Foreskin keratinocyte (primary cell): ENCODE measurements at places on chromosomes 1 and 21. TPM values are rescaled to one million over a fixed set of nuclear protein-coding genes. Genes with fewer than 3 reads are reported as not detected.

DNA sequence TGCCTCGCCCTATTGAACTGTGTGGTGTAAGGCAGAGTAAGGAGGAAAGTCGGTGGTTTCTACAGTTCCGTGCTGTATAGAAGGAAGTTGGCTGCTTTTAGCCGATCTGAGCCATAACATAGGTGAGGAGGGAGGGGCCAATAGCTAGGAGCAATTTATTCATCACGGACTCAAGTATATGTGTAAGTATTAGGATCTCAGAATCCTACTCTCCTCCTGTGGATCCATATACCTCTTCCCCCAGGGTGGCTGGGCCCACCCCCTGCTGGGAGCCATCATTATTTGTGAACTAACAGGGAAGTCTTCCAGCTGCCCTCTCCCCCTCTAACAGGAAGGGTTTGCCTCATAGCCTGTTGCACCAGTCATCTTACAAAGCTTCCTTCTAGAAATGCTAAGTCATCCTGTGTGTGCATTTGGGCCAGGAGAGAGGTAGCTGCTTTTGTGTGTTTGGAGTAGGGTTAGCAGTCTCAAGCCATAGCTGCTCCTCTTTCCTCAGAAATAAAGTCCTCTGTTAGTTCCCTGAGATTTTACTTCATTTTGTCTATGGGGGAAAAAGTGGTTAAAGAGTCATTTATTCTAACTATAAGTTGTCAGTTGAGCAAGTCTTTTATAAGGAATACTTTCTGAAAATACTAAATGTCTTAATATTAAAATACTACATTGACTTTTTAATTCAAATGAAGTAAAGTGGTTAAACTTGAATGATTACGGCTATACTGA, 14.9 kb upstream of the CENPS start:
- DNase-seq: peak; percentile 41

The PRKAA2 gene
- polyA plus RNA-seq: 0.02 and 0.03 TPM in 2 replicates

DNA sequence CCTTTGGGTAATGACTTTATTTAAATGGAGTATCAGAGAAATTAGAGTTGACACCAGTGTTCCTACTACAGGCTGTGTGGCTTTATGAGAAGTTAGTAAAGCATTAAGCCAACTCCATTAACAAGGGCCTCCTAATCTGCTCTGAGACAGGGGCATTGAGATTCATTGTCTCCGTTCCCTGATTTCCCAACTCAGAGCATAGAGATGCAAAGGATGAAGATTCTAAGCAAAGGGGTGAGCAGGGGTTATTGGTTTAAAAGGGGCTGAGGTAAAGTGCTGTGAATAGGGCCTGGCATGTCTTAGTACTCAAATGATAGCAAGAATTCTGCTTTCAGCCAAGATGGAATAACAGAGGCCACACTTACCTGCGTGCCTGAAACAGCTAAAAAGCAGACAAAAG, 428.4 kb downstream of the PTPRU start:
- no peak for DNase-seq

DNA sequence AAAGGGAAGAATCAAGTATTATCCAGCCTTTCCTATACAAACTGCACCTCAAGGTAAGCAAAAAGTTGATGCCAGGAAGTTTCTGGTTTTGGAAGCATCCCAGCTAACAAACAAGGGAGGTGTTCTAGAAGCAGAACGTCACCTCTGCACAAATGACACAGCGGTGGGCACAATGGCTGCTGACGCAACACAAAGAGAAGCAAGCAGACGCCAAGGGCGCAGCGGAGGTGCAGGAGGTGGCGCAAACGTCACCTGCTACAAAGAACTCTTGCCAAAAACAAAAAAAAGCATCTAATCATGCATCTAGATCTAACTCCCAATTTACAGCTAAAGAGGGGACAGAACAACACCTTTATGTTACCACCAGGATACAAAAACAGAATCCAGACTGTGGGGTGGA, 88.5 kb downstream of the NPHP4 start:
- DNase-seq: no peak

GRCh38 chr1:153505576-153505975, 30.2 kb downstream of the S100A6 start:
- DNase-seq: no peak

The CFHR5 gene
- polyA plus RNA-seq: not detected in 2 replicates

- DNase-seq: no peak
Measured at GRCh38 chr1:2003541-2004131, at the start of gene CFAP74. Gene CFAP74, minus strand, starts transcription at chr1:2003786. Its CDS starts 12,830 bp downstream, at chr1:1990956.

The CYYR1 gene
- 1.7 and 3.4 TPM in 2 replicates for polyA plus RNA-seq

DNA sequence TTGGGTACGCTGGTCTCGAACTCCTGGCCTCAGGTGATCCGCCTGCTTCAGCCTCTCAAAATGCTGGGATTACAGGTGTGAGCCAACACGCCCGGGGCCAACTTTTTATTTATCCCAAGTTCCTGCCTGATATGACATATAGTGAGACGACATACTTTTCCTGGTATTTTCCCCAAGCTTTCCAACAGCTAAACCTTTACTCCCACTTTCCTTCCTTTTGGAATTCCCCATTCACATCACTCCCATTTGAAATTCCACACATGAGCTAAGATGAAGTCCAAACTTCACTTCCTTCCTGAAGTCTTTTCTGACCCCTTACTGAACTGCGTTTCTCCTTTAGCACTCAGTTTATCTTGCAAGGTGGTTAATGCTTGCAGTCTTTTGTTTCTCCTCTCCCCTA, 64.1 kb downstream of the S1PR1 start:
- no peak for DNase-seq

The BCAN gene
- polyA plus RNA-seq: not detected in 2 replicates

DNA sequence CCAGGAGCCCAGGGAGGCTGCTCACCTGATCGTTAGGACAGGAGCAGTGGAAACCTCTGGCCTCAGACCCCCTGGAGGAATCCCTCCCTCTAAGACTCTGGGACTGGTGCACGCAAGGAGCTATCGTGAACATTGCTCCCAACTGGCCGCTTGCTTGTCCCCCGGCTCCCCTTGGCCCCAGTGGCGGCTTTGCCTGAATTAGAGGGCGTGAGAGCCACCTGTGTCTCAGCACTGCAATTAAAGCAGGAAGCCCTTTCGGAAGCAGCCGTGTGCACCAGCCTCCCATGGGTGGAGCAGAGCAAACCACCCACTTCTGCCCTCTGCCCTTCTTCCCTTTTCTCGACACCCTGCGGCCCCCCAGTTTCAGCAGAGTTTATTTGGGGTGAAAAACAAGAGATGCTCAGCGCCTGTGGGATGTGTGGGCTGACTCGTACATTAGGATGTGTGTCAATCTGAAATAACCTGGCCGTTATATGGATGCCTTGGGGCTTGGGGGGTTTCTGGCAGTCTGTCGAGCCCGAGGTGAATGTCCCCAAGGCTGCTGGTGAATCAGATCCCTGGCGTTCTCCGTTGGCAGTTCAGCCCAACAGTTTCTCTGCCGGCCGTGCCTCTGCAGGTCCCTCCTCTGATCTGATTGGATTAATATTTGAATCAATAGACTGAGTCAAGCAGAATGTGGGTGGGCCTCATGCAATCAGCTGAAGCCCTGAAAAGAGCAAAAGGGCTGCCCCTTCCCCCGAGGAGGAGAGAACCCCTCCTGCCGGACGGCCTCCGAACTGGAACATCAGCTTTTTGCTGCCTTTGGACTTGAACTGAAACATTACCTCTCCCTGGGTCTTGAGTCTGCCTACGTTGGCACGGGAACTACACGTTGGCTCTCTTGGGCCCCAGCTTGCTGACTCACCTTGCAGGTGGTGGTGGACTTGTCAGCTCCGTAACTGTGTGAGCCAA, 7.3 kb upstream of the UMODL1 start:
- peak; percentile 90 for DNase-seq

GRCh38 chr21:41199588-41199987, 31.6 kb downstream of the BACE2 start:
- DNase-seq: no peak

GRCh38 chr1:234435620-234436019, 43.4 kb downstream of the TARBP1 start:
- no peak for DNase-seq

GRCh38 chr1:233389169-233389568, 61.6 kb downstream of the MAP3K21 start:
- DNase-seq: no peak

DNA sequence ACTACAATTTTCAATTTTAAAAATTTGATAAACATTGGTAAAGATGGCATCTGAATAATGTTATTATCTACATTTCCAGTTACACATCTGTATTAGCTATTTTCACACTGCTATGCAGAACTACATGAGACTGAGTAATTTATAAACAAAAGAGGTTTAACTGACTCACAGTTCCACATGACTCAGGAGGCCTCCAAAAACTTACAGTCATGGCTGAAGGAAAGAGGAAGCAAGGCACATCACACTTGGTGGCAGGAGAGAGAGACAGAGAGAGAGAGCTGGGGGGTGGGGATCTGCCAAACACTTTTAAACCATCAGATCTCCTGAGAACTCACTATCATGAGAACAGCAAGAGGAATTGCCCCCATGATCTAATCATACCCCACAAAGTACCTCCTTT, 850.0 kb downstream of the LTN1 start:
- DNase-seq: peak; percentile 36

DNA sequence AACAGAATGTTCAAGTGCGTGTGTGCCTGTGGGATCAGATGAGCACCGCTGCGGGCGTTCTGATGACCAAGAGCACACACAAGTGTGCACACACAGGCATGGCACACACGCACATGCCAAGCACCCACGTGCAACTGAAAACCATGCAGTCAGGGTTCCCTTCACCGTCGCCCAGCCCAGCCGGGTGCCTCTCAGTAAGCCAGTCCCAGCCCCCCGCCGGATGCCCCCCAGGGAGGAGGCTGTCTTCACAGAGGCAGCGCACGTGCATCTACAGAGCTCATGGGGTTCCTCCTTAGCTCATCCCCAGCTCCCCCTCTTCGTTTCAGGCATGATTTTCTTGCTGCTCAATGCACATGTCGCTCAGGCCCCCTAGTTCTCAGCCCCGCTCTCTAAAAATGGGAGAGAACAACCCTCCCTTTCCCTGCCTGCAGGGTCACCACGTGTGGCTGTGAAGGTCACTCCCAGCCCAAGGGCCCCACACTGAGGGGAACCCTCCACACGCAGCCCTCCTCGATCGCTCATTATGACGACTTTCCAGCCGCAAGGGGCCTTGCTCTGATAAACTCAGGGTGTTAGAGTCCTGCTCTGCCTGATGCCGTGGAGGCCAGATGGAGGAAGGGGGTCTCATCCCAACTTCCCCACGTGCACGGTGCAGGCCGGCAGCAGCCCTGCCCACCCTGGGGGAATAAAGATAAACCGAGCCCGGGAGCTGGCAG, 30.4 kb upstream of the ARHGEF16 start:
- DNase-seq: no peak

The PTPN7 gene
- polyA plus RNA-seq: not detected in 2 replicates

The SPATA46 gene
- polyA plus RNA-seq: not detected in 2 replicates

DNA sequence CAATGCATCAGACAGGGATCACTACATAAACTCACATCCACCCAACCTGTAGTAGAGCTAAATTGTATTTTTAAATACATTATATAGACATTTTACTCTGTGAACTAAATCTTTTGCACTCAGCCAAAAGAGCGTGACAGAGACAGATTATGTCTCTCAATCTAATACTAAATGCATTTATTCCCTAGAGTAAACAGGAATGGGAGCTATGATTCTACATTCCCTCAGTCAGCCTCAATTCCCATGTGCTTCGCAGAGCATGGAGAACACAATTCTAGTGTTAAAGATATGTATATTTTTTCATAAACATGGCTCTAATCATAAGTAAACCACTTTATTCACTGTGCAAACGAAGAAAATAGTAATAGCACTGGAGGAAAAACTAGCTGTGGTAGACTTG, 16.5 kb downstream of the PIGK start:
- no peak for DNase-seq

The SPOCD1 gene
- 2.8 and 4.0 TPM in 2 replicates for polyA plus RNA-seq

- no peak for DNase-seq
Measured at GRCh38 chr1:38269923-38270848, 223.6 kb upstream of the POU3F1 start.

- no peak for DNase-seq
Measured at GRCh38 chr1:53944469-53945182, 873 bp downstream of the IFT25 start.

DNA sequence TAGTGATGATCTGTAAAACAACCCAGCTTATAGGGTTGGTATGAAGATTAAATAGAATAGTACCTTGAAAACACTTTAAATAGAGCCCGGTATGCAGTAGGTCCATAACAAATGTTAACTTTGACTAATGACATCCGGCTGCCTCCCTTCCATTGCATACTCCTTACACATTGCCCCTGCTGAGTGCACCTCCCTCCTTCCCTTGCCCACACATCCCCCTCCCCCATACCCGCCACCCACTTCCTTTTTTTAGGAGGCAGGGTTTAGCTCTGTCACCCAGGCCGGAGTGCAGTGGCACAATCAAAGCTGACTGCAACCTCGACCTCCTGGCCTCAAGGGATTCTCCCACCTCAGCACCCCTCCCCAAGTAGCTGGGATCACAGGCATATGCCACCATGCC, 24.4 kb upstream of the ZC3H12A start:
- DNase-seq: no peak

- no peak for DNase-seq
Measured at GRCh38 chr1:187465441-187465840, 636.7 kb downstream of the PLA2G4A start.

The CLIC6 gene
- 0.02 and 0.03 TPM in 2 replicates for polyA plus RNA-seq

The CADM3 gene
- not detected in 2 replicates for polyA plus RNA-seq

DNA sequence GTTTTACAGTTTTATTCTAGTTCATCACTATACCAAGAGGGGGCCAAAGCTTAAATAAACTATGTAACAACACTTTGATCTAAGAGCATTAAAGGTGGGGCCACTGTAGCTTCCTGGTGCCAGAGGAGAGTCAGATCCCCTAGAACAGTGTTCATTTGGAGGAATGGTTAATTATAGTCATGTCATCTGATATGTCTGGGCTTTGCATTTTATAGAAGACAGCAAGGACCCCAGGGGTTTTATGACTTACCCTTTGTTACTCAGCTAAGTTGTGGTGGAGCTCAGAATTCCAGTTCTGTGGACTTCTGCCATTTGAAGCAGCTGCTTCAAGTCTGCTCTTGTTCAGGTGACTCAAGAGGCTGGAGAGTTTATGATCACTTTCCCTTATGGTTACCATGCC, 16.7 kb downstream of the KDM4A start:
- DNase-seq: peak; percentile 98

GRCh38 chr21:46517361-46517760, 58.7 kb downstream of the DIP2A start:
- no peak for DNase-seq

- no peak for DNase-seq
Measured at GRCh38 chr1:54309631-54310366, 96.4 kb downstream of the SSBP3 start.

The LTN1 gene
- 2.5 and 2.6 TPM in 2 replicates for polyA plus RNA-seq
